ENCODE measurements at places on chromosomes 3 and 15.

DNA sequence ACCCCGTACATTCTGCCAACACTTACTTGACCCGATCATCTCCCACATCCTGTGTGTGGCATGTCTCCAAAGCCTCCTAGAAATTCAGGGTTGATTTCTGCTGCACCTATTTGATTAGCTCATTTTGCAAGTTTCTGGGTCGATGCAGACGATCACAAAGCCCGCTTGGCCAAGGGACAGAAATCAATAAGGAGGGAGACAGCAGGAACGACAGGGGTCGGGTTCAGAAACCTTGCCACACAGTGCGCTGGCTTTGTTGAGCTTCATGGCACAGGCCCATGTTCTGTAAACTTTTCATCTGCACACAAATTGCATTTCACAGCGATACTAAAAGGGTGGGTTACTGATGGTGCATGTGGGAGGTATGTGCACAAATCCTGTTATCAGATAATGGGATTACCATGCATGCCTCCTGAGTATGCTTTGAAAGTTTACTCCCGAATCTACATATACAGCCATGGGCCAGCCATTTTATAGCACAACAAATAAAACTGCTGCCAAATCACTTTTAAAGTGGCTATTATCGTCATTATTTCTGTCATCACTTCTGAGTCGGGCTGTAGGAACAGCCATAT, 95.9 kb upstream of the ATP11B start:
- no peak for DNase-seq

DNA sequence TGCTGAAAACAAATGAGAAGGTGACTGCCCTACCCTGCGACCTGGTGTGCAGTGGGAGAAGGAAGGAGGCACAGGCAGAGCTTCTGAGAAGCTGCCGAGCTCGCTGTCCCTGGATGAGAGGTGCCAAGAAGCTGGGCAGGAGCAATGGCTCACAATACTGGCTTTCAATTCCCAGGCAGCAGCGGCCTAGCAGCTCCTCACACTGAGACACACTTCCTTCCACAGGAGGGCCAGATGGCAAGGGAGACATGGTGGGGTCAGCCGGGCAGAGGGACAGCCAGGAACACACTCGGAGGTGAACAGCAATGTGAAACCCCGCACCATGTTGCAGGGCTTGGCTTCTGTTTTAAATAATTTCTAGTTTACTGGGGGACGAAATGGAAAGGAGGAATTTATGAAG, 314.6 kb downstream of the EPHB1 start:
- no peak for DNase-seq

- DNase-seq: no peak
These were observed 67.9 kb downstream of the VGLL3 start for GRCh38 chr3:86923071-86923491.

GRCh38 chr15:37079726-37080125, 20.6 kb downstream of the MEIS2 start:
- no peak for DNase-seq
